ENCODE measurements at places on chromosomes 4 and X.
A peak's percentile ranks its signal among the peaks of the same experiment; 100 is the strongest.

DNA sequence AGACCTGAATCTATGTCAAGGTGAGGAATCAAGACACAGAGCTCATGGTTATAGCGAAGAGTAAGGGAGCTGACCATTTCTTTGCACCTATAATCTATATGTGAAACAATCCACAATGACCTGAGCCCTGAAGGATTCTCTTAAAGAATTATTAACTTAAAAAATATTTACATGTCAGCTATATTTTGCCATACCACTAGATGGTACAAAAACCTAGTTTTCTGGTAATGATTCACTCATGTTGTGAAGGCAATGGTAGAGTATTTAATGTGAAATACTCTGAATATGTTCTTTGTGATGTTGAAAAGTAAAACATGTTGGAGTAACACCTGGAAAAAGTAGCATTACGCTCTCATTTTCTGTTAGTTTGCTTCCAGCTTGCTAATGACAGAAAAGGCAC, 40.0 kb downstream of the VGLL1 start:
- no peak for DNase-seq

DNA sequence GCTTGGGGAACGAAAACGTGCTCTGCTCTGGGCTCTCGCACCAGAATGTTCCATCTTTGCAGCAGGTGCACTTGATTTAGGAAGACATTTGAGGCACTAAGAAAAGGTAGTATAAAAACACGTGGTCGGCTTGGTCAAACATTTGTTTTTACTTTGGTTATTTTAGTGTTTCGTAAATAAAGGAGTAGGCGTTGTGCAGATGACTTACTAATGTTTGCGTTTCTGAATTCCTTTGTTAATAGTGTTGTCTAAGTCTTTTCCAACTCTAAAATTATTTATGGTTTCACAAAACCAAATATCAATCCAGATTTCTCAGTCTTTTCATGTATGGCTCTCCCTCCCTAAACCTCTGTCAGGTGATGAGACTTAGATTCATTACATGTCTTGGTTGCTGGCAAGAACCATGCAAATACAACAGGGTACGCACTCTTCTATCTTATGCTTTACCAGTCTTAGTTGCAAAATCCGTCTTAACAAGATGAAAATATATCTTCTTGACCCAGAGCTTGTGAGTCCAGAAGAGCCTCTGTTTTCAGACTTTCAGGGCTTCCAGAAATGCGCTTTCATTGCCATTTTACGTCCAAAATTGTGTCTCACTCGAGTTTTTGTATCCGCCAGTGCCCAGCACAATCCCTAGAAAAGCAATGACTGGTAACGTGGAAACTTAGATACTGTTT, 686 bp downstream of the MTHFD2L start:
- no peak for DNase-seq

DNA sequence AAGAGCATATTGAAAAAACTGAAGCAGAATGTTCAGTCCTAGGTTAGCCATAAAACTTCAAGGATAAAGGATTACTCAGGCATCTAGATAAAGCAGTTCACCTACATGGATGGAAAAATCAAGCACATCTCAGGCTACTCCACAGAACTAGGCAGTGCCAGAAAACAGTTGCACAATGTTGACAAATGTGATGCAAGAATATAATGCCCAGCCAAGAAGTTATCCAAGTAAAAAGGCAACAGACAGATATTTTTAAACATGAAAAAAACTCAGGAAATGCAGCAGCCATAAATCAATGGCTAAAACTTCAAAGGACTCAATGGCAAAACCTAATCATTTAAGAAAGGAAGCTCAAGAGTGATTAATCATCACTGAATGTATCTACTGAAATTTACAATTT, 456.0 kb upstream of the FAM241A start:
- DNase-seq: peak; percentile 65

DNA sequence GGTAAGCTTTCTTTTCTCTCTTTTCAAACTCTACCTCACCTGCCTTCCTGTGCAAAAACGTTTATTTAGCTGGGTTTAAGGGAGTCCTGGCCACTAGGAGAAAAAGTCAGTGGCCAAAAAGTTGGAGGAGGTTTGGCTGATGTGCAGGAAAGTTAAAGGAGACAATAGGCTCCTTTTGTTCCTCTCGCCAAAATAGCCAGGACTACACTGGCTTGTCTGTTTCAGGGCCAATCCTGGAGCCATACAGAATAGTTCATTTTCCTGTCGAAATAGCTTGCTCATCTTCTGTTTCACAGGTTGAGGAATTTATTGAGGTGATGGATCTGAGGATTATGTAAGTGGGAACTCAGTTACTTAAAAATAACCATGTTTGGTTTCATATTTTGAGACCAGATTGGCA, 423 bp downstream of the HEPH start:
- no peak for DNase-seq

GRCh38 chrX:133660281-133660680, 245.0 kb upstream of the GPC4 start:
- DNase-seq: no peak

DNA sequence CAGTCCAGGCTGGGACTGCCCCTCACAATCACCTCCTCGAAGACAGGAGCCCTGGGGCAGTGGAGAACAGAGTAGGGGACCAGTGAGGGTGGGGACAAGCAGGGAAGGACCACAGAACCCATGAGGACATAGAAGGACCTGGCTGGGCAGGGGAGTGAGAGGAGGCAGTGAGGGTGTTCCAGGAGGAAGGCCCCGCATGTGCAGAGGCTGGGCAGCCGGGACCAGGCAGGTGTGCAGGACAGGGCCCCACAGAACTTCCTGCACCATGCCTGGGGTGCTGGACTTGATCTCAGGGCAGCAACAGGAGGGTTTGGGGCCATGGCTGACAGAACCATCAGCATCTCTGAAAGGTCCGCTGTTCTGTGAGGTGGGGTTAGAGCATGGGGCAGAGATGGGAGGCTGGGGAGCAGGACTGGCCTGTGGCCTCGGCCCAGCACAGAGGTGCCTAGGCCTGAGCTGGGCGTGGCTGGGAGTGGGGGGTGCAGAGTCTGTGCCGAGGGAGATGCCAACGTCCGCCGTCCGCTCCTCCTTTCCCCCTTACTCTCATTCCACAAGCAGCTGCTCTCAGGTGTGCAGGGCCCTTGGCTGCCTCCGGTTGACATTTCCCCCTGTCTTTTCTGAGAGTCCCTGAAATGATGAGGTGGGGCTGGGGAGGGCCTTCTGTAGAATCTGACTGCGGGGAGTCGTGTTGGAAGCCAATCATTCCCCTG, 40.8 kb downstream of the EVC start:
- no peak for DNase-seq

GRCh38 chr4:183588169-183588675, 70.8 kb downstream of the RWDD4 start:
- DNase-seq: peak; percentile 30

DNA sequence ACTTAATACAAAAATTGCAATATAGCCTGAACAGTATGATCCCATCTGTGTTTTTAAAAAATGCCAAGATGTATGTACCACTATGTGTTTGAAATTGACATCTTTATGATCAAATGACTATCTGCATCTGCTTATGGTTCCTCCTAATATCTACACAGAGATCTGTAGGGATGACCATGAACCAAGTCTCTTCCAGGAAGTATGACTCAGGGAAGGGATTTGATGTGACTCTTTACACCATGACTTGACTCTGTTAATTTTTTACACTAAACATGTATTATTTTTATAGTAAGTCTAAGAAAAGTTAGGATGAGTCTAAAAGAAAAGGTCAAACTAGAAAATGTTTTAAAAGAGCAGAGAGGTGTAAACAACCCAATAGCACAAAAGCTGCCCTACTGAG, 164.0 kb downstream of the SH3KBP1 start:
- DNase-seq: no peak

DNA sequence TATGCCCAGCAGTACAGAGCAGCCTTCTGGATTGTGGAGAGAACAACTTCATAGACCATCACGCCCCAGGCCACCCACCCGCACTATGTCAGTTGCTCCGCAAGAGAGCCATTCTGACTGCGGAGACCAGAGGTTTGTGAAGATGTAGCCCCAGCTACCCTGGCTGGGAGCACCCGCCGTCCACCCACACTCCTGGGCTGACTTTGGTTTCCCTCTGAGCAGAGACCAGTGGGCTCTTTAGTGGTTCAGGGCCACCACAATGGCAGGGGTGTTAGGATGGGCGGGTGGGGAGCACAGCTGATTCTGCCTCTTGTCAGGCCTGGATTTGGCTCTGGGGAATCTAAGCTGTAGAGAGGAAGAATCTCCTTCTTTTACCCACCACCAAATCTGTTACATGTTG, 313.4 kb downstream of the LDB2 start:
- no peak for DNase-seq

DNA sequence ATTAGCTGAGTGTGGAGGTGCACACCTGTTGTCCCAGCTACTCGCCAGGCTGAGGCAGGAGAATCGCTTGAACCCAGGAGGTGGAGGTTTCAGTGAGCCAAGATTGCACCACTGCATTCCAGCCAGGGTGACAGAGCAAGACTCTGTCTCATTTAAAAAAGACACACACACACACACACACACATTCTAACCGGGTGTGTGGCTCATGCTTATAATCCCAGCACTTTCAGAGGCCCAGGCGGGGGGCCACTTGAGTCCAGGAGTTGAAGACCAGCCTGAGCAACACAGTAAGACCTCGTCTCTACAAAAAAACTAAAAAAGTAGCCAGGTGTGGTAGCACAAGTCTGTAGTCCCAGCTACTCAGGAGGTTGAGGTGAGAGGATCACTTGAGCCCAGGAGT, 152.3 kb downstream of the LRBA start:
- no peak for DNase-seq

GRCh38 chr4:121155893-121156292, 8.2 kb downstream of the TNIP3 start:
- peak; percentile 21 for DNase-seq

Measured in right lung (tissue), 10 donors.